ENCODE measurements at places on chromosomes 2 and 18. TPM values are rescaled to one million over a fixed set of nuclear protein-coding genes. Genes with fewer than 3 reads are reported as not detected.
A peak's percentile ranks its signal among the peaks of the same experiment; 100 is the strongest.

Gene MLPH
- total RNA-seq = 50.7 TPM

Gene CXCR1
- total RNA-seq = not detected

Gene NT5C1B
- total RNA-seq = not detected

Gene SPP2
- total RNA-seq = 0.27 TPM

Gene C1QL2
- not detected for total RNA-seq

Gene SERPINB10
- not detected for total RNA-seq

Gene KLHL41
- not detected for total RNA-seq

Gene CRYGD
- total RNA-seq = not detected

DNA sequence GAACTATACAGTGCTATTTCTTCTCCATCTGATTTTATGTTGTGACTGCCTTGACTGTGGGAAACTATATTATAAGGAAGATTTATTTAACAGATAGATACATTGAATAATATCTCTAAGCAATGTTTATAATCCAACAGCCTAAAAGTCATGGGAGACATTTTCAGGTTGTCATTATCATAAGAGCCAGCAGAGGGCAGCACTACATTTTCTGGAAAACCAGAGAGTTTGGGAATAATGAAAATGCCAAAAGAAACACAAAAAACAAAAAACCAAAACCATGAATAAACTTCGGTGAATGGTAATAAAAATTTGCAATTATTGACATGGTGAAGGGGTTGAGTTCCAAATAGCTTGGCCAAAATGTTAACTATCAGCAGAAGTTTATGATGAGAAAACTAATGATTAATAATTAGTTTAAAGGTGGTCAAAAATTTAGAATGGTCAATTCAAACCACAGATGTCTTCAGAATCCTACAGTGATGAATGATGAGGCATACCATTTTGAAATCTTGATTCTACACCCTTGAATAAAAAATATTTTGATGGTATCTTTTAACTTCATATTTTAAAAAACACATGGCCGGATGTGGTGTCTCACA lies 4.7 kb downstream of the EEF1B2 start:
- DNase-seq = peak; percentile 42

GRCh38 chr2:199230091-199230490 lies 227.6 kb downstream of the SATB2 start:
- peak; percentile 79 for DNase-seq

DNA sequence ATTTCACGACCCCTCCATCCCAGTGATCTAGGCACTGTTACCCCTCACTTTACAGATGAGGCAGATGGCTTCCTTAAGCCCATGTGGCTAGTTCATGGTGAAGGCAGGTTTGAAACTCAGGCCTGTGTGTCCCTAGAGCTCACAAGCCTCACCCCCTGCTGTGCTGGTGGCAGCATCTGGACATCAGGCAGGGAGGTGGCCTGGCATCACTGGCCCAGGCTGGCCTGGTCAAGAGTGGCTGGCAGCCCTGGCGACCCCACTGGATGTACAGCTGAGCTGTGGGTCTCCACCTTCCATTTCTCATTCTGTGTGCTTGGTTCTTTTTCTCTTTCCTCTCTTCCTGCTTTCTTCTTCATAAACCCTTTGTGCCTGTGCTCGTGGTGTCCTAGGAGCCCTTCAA lies 56.3 kb downstream of the BOLA3 start:
- no peak for DNase-seq
